Activated naive CD4-positive, alpha-beta T cell (primary cell): ENCODE measurements at places on chromosomes 1 and 21.
A peak's percentile ranks its signal among the peaks of the same experiment; 100 is the strongest.

- no peak for DNase-seq
Measured at GRCh38 chr1:15788624-15789301, 18.7 kb downstream of the UQCRHL start.

DNA sequence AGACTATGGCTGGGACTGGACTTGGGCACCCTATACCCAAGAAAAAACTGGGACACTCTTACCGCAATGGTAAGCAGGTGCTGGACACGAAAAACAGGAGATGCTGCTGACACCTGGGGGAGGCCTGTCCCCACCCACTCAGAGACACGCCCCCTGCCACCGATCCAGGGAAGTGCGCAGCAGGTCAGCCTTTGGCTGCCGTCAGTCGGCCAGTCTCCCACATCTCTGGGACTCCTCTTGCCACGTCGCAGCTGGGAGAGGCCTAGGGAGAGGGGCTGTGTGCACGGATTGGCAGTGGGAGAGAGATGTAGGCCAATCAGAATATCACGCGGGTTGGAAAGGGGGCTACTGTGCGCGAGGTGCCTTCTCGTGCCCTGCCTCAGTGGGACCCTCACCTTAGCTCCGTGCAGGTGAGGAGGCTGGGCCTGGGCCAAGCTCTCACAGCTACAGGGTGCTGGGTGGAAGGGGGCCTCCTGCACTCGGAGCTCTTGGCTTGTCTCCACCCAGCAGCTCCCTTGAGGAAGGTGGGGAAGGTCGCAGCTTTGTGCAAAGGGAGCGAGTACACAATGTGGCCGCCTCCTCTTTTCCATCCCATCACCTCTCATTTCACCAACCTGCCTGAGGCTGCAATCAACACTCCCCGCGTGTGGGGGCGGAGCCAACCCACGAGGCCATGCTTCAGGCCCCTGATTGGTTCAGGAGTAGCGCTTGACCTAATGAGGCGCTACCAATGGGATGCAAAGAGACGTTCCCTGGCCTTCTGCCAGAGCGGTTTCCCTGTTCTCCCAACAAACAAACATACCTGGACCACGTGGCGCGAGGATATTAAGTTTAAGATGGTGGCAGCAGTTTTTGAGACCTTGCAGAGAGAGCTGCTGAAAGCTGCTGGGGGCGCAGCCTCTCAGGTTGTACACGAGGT, 25.7 kb upstream of the LDLRAP1 start:
- no peak for DNase-seq

DNA sequence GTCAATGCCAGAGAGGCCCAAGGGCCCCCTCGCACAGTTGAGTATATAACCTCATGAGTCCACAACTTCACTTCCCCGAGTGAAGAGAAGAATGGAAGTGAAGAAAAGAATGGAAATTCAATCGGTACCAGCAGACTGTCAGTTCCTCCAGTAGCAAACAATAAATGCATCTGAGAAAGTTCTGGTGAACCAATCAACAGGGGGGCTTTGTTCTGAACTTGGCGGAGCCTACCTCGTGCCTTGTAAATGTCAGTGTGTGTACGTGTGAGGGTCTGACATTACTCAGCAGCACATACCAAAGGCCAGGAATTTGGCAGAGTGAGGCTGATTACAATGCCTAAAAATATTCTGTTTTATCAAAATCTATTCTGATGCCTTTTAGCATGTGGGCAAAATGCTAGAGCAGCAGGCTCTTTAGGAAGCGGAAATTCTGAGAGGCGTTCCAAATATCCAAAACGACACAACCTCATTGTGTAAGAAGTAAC, 238.5 kb downstream of the LTN1 start:
- no peak for DNase-seq

GRCh38 chr1:81582467-81582986, 218.2 kb upstream of the ADGRL2 start:
- DNase-seq, result no peak

DNA sequence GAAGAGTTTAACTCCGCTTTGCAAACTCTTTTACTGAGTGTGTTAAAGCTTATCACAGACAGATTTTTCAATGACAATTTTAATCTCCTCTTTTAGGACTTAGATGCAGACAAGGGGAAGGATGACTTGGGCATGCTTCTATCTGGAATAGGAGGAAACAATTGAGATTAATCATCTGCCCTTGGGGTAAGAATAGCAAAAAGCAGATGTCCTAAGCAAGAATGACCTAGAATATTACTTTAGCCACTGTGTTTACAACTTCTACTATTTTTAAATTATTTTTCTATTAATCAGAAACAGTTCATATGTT, 569.0 kb upstream of the ADGRL2 start:
- DNase-seq, result no peak

- DNase-seq, result no peak
Measured at GRCh38 chr1:23249787-23250454, 32.6 kb upstream of the HTR1D start.

DNA sequence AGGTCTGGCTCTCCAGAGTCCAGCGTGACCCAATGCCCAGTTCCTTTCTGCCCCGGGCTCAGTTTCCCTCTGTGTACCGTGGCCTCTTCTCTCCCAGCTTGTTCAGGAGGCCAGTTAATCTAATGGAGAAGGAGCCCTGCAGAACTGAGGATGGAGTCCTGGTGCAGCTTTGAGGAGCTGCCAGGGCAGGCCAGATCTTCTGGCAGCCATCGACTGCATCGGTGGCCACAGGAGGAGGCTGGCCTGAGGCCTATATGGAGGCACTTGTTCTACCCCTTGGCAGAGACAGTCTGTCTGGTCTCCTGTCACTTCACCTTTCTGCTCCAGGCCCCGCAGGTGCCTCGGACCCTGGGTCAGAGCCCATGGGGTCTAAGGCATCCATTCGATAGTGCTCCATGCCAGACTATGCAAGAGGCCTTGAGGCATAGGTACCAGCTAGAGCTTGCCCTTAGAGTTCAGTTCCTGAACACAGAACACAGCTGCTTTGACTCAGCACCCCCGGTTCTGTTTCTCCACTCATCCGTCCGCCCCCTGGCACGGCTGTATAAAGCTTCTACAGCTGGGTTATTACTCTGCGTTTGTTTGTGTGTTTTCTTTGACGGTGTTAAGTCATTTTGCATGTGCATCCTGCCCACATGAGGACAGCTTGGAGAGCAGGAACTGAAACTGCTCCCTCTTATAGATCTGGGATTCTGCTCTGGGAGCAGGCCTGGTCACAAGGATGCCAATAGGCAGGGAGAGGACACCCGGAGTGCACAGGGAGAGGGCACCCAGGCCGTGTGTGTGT, 18.5 kb upstream of the LRRN2 start:
- no peak for DNase-seq

- peak; percentile 33 for DNase-seq
Measured at GRCh38 chr1:8152731-8153702, 126.9 kb upstream of the ERRFI1 start.
